NCI-H2227 treated with DMSO at 0.1 percent for 48 hours (cell line): ENCODE measurements at places on chromosomes 6 and 20.
A peak's percentile ranks its signal among the peaks of the same experiment; 100 is the strongest.

DNA sequence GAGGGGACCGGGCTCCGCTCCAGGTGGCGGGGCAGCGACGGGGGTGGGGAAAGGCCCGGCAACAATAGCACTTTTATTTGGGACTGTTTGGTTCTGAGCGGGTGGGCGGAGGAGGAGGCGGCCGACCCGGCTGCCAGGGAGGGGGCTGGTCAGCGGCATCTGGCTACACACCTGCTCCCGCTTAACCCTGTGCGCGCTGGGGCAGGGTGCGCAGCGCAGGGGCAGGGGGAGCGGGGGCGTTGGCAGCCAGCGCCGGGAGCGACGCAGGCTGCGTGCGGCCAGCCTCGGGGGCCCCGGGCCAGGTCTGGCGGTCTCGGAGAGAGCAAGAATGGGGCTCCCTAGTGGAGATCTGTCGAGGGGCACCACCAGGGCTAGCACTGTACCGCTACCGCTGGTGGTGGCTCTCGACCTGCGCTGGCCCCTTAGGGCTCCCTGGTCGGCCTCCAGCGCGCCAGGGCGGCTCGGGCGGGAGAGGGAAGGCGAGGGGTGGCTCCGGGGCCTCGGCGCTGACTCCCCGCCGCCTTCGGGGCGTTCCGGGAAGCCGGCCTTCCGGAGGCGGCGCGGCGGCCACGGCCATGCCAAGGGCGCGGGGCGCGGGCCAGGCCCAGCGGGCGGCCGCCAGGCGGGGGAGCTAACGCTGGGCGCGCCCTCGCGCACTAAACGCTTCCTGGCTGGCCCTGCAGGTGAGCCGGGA lies 92.4 kb downstream of the NCR2 start:
- no peak for DNase-seq

DNA sequence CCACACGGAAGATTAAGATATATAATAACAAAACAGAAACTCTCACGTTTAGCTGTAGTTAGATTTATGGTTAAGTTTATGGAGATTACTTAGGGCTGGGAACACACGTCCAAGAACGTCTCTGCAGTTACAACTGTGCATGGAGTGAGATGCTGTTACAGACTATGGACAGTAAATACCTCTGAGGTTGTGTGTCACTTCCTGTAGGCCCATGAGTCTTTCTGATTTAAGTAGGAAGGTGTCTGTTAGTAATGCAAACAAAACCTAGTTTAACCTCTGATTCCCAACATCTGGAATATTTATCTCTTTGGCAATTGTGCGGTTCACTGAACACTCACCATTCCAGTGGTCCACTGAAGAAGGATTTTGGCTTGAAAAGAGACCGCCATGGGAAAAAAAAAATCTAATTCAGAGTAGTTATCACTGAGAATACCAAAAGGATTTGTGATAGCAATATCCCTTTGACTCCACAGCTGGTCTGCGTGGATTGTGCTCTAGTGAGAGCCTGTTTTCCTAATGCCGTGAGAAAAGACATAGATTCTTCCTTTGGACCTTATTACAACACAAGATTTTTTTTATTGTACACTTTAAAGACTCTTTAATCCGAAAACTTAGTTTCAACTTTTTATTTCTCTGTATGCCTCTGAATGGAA lies 478.2 kb upstream of the CITED2 start:
- no peak for DNase-seq

GRCh38 chr6:65461121-65461520 lies 245.9 kb downstream of the EYS start:
- DNase-seq = no peak

DNA sequence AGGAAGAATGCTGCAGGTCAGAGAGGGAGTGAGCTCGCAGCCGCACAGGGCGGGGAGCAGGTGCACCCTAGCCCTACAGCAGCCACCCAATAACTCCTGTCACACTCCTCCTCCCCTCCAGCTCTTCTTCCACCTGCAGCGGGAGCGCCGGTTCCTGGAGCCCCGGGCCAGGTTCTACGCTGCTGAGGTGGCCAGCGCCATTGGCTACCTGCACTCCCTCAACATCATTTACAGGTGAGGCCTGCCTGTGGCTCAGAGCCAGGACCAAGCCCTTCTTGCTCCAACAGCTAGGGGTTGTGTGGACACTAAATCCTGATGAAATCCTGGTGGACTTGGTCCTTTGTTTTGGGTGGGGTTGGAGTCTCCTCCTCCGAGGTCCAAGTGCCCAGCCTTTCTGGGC lies 11.7 kb downstream of the SGK2 start:
- no peak for DNase-seq

- no peak for DNase-seq
Measured at GRCh38 chr6:142760152-142760551, 184.8 kb downstream of the HIVEP2 start.

DNA sequence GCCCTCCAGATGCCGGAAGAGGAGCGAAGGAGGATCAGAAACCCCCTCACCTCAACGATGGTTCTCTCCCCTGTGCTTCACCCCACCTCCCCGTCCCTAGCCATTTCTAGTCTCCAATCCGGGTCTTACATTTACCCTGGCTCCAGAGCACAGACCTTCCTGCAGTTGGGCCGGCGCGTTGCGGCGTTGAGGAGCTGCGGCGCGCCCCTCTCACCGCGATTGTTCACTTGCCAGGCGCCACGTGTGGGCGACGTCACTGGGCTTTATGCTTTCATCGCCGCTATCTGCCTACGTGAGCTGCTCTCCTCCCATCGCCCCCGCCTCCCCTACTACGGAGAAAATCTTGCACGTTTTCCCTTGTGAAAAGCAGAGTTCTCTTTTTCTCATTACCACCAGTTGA lies at the start of gene CRISP2:
Gene CRISP2 (minus strand): TSS at position 198 of the 400 bp plus-strand sequence. CDS start 4,347 bp downstream, outside the sequence.
- peak; percentile 4 for DNase-seq

DNA sequence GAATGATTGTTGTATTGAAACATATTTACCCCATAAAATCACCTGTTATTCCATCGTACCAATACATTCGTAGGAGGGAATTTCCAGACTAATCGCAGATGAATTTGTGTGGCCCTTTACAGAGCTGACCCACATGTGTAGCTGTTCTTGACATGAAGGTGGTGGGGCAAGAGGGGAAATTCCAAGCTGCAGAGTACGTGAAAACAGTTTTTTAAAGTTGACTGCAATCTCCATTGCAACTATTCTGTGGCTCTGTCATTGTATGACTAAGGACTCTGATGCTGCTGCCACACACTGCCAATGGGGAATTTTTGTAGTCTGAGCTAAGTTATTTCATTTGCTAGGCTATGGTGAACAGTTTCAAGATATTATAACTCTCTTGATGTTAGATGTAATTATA lies 46.4 kb upstream of the ADTRP start:
- no peak for DNase-seq

GRCh38 chr6:19380293-19380692 lies 456.9 kb upstream of the ID4 start:
- DNase-seq = no peak

GRCh38 chr6:25579391-25579883 lies 72.6 kb upstream of the SCGN start:
- no peak for DNase-seq

- DNase-seq = no peak
Measured at GRCh38 chr6:121492536-121492935, 57.1 kb downstream of the GJA1 start.

- no peak for DNase-seq
Measured at GRCh38 chr20:2237059-2237458, 58.7 kb upstream of the TGM3 start.

GRCh38 chr6:93293872-93294271 lies 125.5 kb downstream of the EPHA7 start:
- peak; percentile 78 for DNase-seq

- DNase-seq = no peak
Measured at GRCh38 chr20:57330998-57331397, 1.4 kb downstream of the SPO11 start.

GRCh38 chr20:53533500-53533899 lies 60.1 kb downstream of the ZNF217 start:
- no peak for DNase-seq

GRCh38 chr6:125008261-125008703 lies 46.0 kb downstream of the RNF217 start:
- DNase-seq = peak; percentile 35

- no peak for DNase-seq
Measured at GRCh38 chr20:13791540-13792459, 7.0 kb downstream of the NDUFAF5 start.

- no peak for DNase-seq
Measured at GRCh38 chr20:32515631-32516101, 69.5 kb downstream of the NOL4L start.

- DNase-seq = no peak
Measured at GRCh38 chr20:32538526-32538939, 46.6 kb downstream of the NOL4L start.

- no peak for DNase-seq
Measured at GRCh38 chr20:14522595-14522994, 185.2 kb upstream of the FLRT3 start.

GRCh38 chr6:35240838-35241801 lies 18.4 kb upstream of the ZNF76 start:
- peak; percentile 57 for DNase-seq

GRCh38 chr6:158329531-158329930 lies 17.3 kb downstream of the TULP4 start:
- no peak for DNase-seq

DNA sequence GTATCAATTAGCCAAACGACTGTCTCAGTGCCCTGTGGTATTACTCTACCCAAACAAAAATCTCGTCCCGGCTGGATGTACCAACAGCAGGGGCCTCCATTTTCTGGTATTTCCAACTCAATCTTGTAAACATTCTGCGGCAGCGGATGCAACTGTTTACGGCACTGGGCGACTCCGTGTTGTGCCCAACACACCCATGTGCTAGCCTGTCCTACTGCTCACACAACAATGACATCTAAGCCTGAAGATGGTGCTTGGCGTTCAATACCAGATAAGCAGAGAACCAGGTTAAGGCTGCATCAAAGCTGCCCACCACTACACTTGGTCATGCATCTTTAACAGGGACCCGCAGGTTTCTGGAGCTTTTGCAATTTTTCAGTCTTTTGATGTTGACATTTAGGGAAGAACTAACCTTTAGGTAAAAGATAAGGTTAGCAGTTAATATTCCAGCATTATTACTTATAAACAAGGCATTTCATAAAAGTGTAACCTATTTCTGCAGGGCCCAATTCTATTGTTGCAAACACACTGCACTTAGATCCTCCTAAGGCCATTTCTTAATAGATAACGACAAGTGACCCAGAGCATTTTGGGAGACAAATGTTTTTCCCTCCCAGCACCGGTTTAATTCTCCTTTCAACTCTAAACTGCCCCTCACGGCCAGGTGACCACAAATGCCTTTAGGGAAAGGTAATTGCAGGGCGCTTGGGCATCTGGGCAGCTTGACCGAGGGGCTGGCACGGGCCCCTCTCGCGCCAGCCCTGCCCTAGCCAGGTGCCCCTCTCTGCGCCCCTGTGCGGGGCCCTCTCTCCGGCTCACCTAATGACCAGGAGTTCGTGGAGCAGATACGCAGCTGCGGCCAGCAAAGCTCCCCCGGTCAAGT lies 945 bp downstream of the FAXC start:
- no peak for DNase-seq
